Activated B cell treated with CpG ODN at 0.5 μM for 24 hours (primary cell): ENCODE measurements at places on chromosomes 11 and 22. TPM values are rescaled to one million over a fixed set of nuclear protein-coding genes. Genes with fewer than 3 reads are reported as not detected.

DNA sequence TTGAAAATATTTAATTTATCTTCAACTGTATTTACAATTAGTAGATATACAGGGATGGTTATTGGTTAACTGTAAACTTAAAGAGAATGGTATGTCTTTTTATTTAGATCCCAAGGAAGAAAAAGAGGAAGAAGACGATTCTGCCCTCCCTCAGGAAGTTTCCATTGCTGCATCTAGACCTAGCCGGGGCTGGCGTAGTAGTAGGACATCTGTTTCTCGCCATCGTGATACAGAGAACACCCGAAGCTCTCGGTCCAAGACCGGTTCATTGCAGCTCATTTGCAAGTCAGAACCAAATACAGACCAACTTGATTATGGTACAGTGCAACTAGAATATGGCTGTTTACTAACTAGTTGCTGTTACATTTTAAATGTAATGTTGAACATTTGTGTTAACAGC, 12.7 kb upstream of the CNTF start:
- DNase-seq, result no peak

Gene GPHA2
- 0.33 and 0.71 TPM in 2 replicates for total RNA-seq

DNA sequence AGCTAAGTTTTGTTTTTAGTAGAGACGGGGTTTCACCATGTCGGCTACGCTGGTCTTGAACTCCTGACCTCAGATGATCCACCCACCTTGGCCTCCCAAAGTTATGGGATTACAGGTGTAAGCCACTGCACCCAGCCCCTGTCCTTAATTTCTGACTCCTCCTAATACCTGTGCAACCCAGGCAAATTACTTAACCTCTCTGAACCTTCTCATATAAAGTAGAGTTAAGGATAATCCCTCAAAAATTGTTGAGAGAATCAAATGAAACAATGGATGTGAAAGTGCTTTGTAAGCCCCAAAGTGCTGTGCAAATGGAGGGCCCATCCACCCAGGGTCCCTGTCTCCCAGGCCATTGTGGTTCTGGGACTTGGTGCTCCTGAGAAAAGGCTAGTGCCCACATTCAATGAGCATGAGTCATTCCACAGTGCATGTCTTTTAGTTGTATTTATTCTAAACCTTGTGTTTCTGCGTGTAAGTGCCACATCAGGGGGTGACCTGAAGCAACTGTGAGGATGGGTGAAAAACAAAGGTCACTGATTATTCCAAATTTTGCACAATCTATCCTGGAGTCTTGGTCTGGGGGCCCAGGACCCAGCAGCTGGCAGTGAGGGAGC, 61.4 kb upstream of the PTPRJ start:
- DNase-seq, result no peak

- DNase-seq, result no peak
Measured at GRCh38 chr11:75560644-75561043, 1.4 kb upstream of the SERPINH1 start.

- DNase-seq, result no peak
Measured at GRCh38 chr11:120555433-120555773, 43.9 kb downstream of the GRIK4 start.

- DNase-seq, result no peak
Measured at GRCh38 chr11:103364687-103365086, 255.5 kb downstream of the DYNC2H1 start.

DNA sequence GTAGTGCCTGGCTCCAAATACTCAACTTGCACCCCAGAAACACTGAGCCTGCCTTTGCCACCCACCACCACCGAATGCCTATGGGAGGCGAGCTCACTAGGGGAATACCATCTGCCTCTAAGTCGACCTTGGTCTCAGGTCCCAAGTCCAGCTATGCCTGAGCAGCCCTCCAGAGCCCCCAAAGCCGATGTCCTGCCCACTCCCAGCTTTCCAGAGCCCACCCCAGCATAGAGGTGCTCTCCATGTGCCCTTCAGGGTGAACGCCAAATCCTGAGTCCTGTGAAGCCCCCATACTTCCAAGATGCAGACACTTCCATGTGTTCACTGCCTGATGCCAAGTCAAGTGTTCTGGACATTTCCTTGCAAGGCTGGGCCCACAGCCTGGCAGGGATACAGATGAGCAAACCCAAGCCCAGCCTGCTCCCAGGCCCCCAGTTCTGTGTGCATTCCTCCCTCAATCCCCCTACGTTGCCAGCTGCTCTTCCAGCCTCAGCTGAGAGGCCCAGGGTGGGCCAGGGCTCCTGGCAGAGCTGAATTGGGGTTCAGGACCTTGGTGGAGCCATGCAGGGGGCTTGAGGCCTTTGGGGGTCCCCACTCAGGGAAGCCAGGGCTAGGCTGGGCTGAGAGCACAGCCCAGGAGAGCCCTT, 2.6 kb upstream of the KMT5B start:
- no peak for DNase-seq
